Stimulated activated CD8-positive, alpha-beta memory T cell treated with anti-CD3 and anti-CD28 coated beads, Interleukin-15, amount 100 ng/mL, for 24 hours (primary cell): ENCODE measurements at places on chromosomes 2 and 18.

GRCh38 chr2:214006601-214007000 is 404.3 kb upstream of the VWC2L start:
- no peak for DNase-seq

- no peak for DNase-seq
These were observed 544.2 kb downstream of the SATB2 start for GRCh38 chr2:198913394-198914152.

DNA sequence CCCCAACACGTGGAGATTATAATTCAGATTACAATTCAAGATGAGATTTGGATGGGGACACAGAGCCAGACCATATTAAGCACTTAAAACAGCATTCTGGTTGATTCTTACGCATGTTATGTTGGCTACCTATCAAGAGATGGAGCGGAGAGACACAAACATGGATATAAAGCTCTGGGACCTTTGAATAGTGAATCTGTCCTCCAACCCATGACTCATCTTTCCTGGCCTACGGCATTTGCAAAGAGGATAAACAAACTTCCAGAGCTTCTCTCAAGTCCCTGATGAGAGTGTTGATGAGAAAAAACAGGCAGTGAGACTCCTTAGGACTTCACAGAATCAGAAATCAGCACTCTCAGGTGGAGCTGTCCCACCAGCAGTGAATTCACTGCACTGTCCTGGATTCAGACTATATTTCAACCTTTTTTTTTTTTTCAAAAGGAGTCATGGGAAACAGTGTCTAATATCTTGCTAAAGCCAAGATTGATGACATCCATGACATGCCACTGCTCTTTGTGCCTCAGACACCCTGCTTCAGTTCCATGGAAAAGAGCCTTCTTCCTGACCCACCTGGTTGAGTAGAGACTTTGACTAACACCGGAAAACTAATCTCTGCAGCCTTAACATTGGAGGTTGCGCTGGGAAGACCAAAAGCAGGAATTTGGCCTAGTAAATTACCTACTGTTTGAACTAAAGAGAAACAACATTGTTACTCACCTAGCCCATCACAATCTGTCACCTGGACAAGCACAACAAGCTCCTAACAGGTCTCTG is 62.1 kb upstream of the NPAS2 start:
- DNase-seq: no peak

DNA sequence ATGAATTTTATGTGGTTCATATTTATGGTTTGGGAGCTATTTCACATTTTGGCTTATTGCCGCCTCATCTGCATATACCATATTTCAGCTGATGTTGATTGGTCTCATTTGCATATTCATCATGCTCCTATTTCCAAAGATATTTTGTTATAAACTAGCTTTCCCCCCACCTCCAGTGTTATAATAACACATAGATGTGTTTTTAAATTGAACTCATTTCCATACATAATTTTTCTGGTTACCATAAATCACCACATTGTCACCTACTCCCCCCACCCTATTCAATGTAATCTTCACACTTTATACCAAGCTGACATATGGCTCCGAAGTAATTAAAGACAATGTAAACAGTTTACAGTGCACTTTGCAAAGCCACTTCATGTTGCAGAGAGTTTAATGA is 101.2 kb downstream of the FSHR start:
- no peak for DNase-seq

DNA sequence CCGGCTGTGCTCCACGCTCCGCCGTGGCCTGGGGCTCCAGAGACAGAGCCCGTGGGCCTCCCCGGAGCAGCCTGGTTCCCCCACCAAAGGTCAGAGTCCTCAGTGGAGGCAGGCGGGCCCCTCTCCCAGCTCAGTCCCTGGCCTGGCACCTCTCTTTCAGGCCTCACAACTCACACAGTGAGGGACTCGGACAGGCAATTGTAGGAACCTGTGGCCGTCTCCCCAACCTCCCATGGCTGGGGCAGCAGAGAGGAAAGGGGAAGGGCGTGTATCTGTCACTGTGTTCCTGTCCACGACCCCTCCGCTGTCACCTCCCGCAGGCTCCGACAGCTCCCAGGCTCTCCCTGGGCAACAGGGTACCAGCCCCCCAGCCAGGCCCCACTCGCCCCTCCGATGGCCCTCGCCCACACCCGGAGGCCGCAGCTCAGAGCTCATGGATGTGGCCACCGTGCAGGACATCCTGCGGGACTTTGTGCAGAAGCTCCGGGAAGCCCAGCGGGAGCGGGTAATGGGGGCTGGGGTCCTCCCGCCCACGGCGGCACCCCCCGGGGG is 32.4 kb upstream of the SNED1 start:
- no peak for DNase-seq
